Stomach (tissue), 19 donors: ENCODE measurements at places on chromosomes 7 and 10. TPM values are rescaled to one million over a fixed set of nuclear protein-coding genes. Genes with fewer than 3 reads are reported as not detected.

Gene LIPJ
- not detected for total RNA-seq

Gene PAPOLB
- not detected for total RNA-seq

Gene RAPGEF5
- total RNA-seq: 3.6 TPM

GRCh38 chr10:77964811-77965210, 38.3 kb upstream of the DLG5 start:
- H3K4me3 ChIP-seq: no peak overlapping the region
- H3K27me3 ChIP-seq: no peaks in the 10 kb centered on the region
- no peak for DNase-seq
- H3K4me1 ChIP-seq: no peaks in the 10 kb centered on the region
- H3K36me3 ChIP-seq: no peaks in the 10 kb centered on the region

DNA sequence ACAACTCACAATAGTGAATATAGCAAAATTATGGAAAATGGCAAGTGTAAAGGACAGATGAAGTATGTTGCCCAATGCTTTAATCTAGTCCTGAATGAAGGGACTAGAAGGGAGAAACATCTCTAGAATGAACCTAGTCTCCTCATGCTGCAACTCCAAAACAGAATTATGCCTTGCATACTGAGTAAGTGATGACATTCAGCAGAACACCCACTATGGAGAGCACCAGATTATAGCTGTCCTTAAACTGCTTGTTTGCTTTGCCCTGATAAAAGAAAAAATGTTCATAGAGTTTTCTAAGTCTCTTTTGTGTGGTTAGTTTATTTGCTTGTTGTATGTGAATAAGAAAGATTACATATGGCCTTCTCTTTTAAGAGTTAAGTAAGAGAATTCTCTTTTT, 7.8 kb upstream of the HGF start:
- no peak overlapping the region for H3K4me3 ChIP-seq
- H3K27ac ChIP-seq: no peak overlapping the region
- no peak for DNase-seq
- no peaks in the 10 kb centered on the region for H3K4me1 ChIP-seq
- no peaks in the 10 kb centered on the region for H3K36me3 ChIP-seq

DNA sequence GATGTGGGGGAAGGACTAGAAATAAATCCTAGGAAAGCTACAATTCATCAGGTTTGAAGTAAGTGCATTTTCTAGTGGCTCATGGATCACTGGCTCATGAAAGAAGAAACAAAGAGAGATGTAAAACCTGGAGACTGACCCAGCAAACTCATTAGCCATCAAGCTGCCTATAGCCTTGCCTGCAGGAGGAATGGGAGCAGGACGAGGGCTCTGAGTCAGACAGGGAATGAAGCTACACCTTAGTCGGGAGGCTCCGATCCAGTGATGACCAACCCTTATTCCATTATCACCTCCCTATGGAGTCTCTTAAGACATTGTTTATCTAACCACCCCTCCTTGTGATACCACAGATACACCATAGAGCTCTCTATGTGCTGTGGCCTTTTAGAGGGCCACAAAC, 112.5 kb upstream of the WDR11 start:
- H3K27ac ChIP-seq: no peak overlapping the region
- no peaks in the 10 kb centered on the region for H3K36me3 ChIP-seq
- no peak for DNase-seq
- no peaks in the 10 kb centered on the region for H3K27me3 ChIP-seq
- H3K4me1 ChIP-seq: no peaks in the 10 kb centered on the region

- H3K27ac ChIP-seq: no peak overlapping the region
- no peak overlapping the region for H3K4me3 ChIP-seq
- H3K4me1 ChIP-seq: peaks cover 72% of the 10 kb centered on the region
- DNase-seq: no peak
Observed at GRCh38 chr7:155452505-155453295, 5.2 kb upstream of the EN2 start.

DNA sequence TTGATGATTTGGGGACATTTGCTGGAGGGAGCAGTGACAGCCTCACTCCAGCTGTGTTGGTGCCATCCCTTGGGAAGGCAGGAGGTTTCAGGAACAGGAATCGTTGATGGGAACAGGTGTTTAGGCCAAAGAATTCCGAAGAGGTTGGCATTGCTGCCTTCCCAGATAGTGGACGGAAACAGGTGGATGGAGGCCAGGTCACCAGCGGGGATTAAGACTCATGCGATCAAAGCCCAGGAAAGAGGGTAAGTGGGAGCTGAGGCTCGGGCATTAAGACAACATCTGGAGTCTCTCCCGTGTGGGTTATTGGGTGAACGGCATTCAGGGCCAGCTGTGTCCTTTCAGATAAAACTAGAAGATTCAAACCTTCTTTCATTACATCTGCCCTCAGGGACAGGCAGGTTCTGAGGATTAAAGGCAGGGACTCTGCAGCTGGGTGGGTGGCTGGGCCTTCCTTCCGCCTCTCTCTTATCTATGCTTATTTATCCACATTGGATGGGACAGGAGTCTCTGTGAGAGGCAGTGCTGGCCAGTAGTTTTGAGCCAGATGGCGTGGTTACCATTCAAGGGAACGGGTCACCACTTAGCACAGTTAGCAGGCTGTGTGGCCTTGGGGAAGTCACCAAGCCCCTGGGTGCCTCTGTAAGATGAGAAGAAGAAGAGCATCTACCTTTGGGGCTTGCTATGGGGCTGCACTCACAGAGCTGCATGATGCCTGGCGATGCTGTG, 67.6 kb downstream of the INSIG1 start:
- no peaks in the 10 kb centered on the region for H3K4me1 ChIP-seq
- H3K4me3 ChIP-seq: no peak overlapping the region
- peaks cover 74% of the 10 kb centered on the region for H3K27me3 ChIP-seq
- no peaks in the 10 kb centered on the region for H3K36me3 ChIP-seq

DNA sequence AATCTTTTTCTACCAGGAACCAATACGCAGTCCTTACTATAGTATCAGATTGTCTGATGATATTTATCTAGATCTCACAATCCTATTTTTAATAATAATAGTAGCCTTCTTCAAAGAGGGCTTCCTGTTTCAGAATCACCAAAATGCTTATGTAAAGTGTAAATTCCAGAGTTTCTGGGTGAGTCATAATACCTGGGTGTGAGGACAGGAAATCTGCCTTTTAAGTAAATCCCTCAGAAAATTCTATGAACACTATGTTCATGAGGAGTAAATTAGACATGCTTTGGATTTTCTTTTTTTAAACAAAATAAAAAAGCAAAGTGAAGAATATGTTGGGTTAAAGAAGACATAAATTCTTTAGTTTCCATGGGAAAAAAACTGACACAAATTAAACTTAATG, 20.5 kb downstream of the DKK1 start:
- H3K4me3 ChIP-seq: no peak overlapping the region
- DNase-seq: no peak
- H3K4me1 ChIP-seq: no peaks in the 10 kb centered on the region
- H3K36me3 ChIP-seq: no peaks in the 10 kb centered on the region
- no peak overlapping the region for H3K27ac ChIP-seq

DNA sequence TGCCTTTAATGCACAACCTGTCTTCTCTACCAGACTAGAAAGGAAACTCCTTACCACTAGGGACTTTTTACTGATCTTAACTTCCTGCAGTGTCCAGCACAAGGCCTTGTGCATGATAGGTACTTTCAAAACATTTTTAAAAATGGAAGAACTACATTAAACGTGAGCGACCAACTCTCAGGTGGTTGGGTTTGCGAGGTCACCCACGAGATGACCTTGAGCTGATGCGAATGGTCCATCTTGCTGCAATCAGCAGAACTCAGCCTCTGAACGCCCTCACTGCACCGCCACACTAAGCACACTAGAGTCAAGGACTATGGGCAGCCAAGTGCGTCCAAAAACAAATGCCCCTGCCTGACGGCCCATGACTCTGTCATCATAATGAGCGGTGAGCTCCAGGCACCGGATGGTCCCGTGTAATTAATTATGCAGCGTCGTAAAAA, 34.9 kb upstream of the PTF1A start:
- H3K36me3 ChIP-seq: no peaks in the 10 kb centered on the region
- H3K27me3 ChIP-seq: no peaks in the 10 kb centered on the region
- no peak overlapping the region for H3K27ac ChIP-seq
- no peak overlapping the region for H3K4me3 ChIP-seq
- no peaks in the 10 kb centered on the region for H3K4me1 ChIP-seq

DNA sequence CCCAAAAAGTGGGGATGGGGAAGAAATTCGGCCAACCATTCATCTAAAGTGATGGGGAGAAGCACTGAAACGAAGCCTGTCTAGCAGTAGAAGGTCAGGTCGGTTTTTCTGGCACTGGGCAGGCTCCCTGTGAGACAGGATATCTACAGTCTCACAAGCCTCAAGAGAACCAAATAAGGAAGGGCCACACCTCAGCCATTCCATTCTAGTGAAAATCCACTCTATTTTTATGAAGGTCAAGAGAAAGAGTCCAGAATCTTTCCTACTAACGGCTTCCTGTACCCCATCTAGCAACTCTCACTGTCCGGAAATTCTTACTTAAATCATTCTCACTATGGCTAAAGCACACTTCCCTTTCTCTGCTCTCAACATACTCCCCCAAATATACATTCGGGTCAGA, 267.1 kb downstream of the PRPF18 start:
- no peaks in the 10 kb centered on the region for H3K27me3 ChIP-seq
- no peaks in the 10 kb centered on the region for H3K36me3 ChIP-seq
- DNase-seq: no peak
- no peak overlapping the region for H3K4me3 ChIP-seq
- peak overlapping the region; percentile 47 for H3K27ac ChIP-seq

- peak overlapping the region; percentile 54 for H3K27ac ChIP-seq
- H3K4me3 ChIP-seq: no peak overlapping the region
- no peaks in the 10 kb centered on the region for H3K27me3 ChIP-seq
- peaks cover 16% of the 10 kb centered on the region for H3K4me1 ChIP-seq
- H3K36me3 ChIP-seq: no peaks in the 10 kb centered on the region
Observed at GRCh38 chr7:72152161-72153131, 259.7 kb downstream of the CALN1 start.

DNA sequence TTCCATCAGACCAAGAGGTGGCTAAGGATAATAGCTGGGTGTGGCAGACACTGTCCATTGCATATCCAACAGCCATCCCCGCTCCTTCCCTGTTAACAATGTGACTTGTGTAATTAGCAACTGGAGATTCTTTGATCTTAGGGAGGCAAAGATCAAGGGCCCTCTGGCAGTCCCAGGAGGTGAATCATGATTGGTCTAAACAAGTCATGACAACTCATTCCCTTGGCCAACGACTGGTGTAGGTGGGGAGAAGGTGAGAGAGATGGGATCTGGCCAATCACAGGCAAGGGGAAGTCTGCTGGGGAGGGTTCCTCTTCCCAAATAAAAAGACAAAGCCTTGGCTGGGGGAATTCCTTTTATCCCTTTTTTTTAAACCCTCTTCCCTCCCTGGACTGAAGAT, 46.2 kb upstream of the COMTD1 start:
- H3K4me1 ChIP-seq: peaks cover 16% of the 10 kb centered on the region
- no peak overlapping the region for H3K27ac ChIP-seq
- no peaks in the 10 kb centered on the region for H3K27me3 ChIP-seq
- H3K36me3 ChIP-seq: no peaks in the 10 kb centered on the region
- H3K4me3 ChIP-seq: no peak overlapping the region

DNA sequence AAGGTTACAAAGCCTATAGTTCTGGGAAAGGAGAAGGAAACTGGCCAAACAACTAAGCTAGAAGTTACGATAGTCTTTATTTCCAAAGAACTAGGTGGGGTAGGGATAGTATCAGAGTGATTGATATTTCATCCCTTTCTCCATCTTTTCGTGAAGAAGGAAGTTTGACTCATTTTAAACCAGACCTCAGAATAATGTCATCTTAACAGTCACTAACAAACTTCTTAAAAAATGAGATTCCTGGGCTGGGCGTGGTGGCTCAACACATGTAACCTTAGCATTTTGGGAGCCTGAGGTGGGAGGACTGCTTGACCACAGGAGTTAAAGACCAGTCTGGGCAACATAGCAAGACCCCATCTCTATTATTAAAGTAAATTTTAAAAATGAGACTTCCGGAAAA, 69.4 kb downstream of the ARL4A start:
- no peaks in the 10 kb centered on the region for H3K36me3 ChIP-seq
- no peaks in the 10 kb centered on the region for H3K4me1 ChIP-seq
- H3K27me3 ChIP-seq: no peaks in the 10 kb centered on the region

DNA sequence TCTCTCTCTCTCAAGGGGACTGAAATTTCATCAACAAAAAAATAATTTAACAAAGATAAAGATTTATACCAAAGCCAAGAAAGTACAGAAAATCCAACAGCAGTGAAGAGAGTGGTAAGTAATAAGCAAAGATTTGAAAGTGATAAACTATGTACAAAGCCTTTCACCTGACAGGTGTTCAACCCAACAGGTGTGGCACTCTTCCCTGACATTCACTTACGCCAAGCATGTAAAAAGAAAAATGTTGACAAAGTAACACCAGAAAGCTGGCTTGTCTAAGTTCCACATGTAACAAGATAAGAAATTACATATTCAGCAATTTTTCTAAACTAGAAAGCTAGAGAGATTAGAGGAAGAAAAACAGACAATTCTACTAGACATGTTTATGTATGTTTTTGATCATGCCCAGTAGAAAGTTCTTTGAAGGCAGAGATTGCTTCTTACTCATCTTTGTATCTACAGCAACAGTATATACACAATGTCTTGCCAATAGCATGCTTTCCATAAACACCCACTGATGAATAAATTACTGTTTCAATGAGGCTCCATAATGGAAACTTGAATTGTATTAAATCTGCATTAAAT, 468.5 kb downstream of the PARD3 start:
- no peak for DNase-seq
- H3K27me3 ChIP-seq: no peaks in the 10 kb centered on the region
- H3K27ac ChIP-seq: no peak overlapping the region
- no peaks in the 10 kb centered on the region for H3K4me1 ChIP-seq

DNA sequence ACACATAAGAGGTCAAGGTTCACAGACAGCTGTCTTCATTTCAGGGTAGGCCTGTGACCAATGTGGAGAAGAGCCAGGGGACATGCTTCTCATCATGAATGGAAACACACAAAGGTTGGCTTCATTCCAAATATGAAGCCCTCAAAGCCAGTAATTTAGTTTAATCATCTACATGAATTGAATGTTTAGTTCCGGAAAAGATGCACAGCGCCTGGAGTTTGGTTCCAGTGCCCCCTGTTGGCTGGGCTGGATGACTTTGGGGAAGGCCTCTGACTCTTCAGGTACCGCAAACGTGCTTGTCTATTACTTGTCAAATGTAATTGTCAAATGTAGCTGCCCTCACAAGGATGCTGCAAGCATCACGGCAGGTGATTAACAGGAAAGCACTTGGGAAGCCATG, 130.7 kb downstream of the ADRA2A start:
- H3K4me3 ChIP-seq: no peak overlapping the region
- peak; percentile 50 for DNase-seq
- H3K27ac ChIP-seq: no peak overlapping the region
- no peaks in the 10 kb centered on the region for H3K27me3 ChIP-seq
- no peaks in the 10 kb centered on the region for H3K4me1 ChIP-seq

DNA sequence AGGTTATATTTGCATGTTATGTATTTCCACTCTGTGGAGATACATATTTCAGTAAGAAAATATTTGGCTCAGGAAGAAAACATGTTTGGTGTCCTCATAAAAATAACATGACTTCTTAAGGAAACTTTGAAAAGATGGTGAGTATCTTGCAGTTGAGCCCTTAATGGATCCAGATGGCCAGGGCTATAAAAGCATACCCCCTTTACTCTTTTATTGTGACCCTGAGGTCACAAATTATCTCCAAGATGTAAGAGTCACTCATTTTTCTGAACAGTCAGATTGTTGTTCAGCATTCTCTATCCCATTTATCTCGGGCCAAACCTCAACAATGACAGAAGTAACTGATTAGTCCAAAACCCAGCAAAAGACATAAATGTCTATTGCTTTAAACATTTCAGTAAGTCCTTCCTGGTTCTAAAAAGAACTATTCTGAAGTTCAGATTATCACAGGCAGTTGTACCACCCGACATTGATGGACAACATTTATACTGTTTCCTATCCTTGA, 539.4 kb downstream of the PARD3 start:
- no peak overlapping the region for H3K4me3 ChIP-seq
- H3K27me3 ChIP-seq: no peaks in the 10 kb centered on the region
- H3K27ac ChIP-seq: no peak overlapping the region
- no peaks in the 10 kb centered on the region for H3K4me1 ChIP-seq
- no peak for DNase-seq
